ENCODE measurements at places on chromosomes 7 and 10.

DNA sequence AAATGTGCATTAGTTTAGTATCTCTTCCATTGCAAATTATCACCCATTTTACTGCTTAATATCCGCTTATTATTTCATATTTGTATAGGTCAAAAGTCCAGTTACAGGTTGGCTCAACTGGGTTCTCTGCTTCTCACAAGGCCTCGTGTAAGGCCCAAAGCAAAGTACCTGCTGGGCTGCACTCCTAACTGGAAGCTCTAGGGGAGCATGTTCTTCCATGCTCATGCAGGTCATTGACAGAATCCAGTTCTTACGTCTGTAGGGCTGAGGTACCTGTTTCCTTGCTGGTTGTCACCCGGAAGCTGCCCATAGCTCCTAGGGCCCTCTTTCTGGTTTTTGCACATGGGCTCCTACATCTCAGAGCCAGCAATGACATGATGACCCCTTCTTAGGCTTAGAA, 79.6 kb downstream of the RAPGEF5 start:
- DNase-seq = no peak

- DNase-seq = peak; percentile 60
Observed at GRCh38 chr7:157273208-157274093, 63.4 kb upstream of the DNAJB6 start.

- DNase-seq = no peak
Observed at GRCh38 chr7:111192614-111193413, 101.9 kb downstream of the LRRN3 start.

DNA sequence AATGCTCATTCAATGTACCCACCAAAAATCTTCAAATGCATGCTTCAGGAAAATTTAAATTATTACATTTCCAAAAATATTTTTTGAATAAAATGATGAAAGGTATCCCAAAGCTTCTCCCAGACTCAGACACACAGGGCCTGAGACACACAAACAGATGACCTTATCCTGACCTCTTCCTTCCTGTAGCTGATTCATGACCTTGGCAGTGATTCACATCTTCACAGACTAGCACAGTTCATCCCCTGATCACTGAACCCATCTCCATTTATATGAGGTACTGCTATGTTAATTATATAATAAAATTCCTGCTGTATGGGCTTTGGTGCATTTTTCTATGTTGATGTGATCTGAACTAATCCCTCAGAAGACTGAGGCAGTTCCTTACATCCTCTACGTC, 265.0 kb upstream of the GLI3 start:
- DNase-seq = no peak

- DNase-seq = no peak
Observed at GRCh38 chr7:112080978-112081377, 125.2 kb downstream of the DOCK4 start.

- peak; percentile 72 for DNase-seq
Observed at GRCh38 chr10:124657806-124658205, 86.4 kb downstream of the FAM53B start.

DNA sequence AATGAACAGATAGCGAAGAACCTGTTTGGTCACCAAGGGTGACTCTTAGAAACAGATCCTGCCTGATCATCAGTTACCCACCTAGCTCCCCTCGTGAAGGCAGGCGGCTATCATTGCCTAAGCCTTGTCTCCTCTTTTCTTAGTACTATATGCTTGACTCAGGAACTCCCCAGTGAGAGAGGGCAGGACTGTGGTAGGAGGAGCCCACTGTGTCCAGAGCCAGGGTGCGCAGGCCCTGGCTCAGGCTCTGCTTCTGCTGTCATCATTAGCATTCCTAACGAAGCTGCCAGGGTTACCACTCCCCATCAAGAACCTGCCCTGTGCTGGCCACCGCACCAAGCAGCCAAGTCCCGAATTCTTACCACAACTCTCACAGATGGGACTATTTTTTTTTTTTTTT, 160.8 kb downstream of the CHN2 start:
- DNase-seq = no peak

- no peak for DNase-seq
Observed at GRCh38 chr7:105345725-105346124, 43.0 kb downstream of the SRPK2 start.

DNA sequence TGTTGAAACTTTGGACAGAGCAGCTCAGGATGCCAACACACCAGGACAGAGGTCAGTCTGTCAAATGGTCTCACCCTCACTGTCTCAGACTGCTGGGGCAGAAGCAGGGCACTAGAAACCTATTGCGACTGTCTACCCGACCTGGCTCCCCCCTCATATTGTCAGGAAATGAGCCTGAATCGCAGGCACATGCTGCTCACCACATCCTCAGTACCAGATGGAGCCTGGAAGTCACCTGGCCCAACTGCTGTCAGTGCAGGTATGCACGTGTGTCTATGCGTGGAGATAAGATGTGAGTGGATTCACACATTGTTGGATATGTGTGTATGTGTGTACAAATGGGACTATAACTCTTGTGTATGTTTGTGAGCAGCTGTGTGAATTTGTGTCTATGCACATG, 3.2 kb upstream of the CDHR1 start:
- peak; percentile 3 for DNase-seq

GRCh38 chr10:31204090-31204489, 114.9 kb upstream of the ZEB1 start:
- no peak for DNase-seq

DNA sequence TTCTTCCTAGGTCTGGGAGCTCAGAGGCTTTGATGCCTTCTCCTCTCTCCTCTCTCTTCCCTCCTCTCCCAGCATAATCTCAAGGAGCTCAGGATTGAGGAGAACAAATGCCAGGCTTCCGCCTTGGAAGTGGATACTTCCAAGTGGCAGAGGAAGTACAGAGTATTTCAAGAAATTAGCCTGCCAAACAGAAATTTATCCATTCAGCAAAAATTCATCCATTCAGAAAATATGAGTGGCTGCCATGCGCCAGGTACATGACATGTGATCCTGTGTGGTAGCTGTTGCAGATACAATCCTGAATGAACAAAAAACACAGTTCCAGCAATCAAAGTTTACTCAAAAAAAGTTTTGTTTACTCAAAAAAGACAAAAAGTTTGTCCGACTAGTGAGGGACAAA, 18.4 kb downstream of the NOLC1 start:
- no peak for DNase-seq

- DNase-seq = no peak
Observed at GRCh38 chr10:65365878-65366277, 1560.0 kb upstream of the LRRTM3 start.

DNA sequence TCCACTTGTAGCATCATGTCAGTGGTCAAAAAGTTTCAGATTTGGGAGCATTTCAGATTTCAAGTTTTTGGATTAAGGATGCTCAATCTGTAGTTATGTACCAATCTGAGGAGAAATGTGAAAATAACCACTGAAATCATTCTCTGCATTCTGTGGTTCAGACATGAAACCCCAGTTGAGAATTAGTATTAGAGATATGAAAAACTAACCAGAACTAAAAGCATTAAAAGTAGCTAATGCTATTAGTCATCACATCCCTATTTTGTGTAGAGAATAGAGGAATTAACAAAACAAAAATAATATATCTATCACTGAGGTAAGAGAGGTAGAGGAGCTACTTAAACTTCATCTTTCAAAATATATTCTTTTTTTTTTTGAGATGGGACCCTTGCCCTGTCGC, 28.0 kb downstream of the MICU1 start:
- DNase-seq = no peak

- DNase-seq = no peak
Observed at GRCh38 chr7:150879345-150879744, 27.0 kb downstream of the AOC1 start.

DNA sequence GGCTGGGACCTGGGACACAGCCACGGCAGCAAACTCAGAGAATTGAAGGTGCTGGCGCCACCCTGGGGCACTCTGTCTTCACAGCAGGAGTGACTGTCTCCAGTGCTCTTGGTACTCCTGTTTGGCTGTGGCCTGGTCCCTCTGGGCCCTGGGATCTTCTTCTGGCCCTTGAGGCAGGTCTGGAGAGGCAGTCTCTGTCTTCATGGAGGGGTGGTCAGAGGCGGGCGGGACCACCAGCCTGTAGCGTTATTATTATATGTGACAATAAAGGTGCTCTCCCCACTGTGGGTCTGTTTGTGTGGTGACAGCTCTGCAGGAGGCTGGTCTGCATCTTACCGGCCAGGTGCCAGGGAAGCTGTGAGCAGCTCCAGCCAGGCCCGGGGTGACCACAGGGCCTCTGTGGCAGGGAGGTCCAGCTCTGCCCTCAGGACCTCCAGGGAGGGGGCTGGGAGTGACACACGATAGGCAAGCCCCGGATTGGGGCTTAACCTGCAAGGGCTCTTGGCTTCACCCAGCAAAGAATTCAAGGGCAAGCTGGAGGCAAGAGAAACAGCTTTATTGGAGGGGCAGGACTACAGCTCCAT, 70.3 kb downstream of the MYL10 start:
- DNase-seq = no peak
